Cardiac muscle cell (in vitro differentiated cells and primary cell): ENCODE measurements at places on chromosomes 5 and 9.

GRCh38 chr5:579211-579610, 32.9 kb upstream of the CEP72 start:
- DNase-seq: no peak
- no peaks in the 10 kb centered on the region for H3K4me1 ChIP-seq
- no peaks in the 10 kb centered on the region for H3K36me3 ChIP-seq
- H3K4me3 ChIP-seq: no peak overlapping the region
- H3K27ac ChIP-seq: no peak overlapping the region

DNA sequence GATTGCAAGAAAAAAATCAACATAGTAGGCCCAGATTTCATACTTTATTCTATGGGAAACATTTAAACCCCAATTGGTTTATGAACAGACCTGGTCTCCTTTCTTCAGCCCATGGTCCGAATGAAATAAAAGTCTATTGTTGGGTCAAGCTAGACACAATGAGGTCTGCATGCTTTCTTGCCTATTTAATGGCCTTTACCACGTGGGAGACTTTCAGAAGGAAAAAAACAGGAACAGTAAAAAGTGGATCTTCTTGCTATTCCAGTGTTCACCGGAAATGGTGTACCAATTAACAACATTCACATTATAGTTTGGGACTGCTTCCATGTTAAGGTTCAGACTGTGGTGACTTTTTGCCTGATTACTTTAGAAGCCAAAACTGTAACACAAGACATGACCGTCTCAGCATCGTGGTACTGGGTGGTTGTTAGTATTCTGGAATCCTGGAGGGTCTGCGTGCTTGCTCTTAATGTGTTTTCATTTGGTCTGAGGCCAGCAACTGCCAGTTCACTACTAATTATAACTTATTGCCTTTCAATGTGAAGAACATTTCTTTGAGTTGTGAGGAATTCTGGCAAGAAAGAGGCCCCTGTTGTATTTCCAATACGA, 85.4 kb upstream of the PRRC1 start:
- no peaks in the 10 kb centered on the region for H3K36me3 ChIP-seq
- no peak overlapping the region for H3K27ac ChIP-seq
- no peaks in the 10 kb centered on the region for H3K27me3 ChIP-seq
- H3K4me1 ChIP-seq: peaks cover 27% of the 10 kb centered on the region
- no peak overlapping the region for H3K4me3 ChIP-seq

DNA sequence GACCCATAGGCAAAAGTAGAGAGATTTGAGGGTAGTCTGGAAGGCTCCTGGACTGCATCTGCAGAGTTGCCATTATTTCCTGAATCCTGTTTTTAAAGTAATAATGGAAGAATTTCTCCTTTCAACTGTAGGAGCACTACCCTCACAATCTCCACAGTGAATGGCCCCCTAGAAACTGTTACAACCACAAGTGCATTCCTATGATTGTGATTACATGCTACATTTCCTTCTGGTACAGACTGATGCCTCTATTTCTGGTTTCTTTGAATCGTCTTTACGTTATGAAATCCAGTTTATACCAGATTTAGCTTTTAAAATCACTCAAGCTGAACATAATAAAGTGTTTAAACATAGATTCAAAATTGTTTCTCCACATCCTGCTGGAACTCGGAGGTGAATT, 49.4 kb downstream of the FRMPD1 start:
- H3K27ac ChIP-seq: no peak overlapping the region
- H3K36me3 ChIP-seq: no peaks in the 10 kb centered on the region
- DNase-seq: no peak
- no peak overlapping the region for H3K4me3 ChIP-seq

DNA sequence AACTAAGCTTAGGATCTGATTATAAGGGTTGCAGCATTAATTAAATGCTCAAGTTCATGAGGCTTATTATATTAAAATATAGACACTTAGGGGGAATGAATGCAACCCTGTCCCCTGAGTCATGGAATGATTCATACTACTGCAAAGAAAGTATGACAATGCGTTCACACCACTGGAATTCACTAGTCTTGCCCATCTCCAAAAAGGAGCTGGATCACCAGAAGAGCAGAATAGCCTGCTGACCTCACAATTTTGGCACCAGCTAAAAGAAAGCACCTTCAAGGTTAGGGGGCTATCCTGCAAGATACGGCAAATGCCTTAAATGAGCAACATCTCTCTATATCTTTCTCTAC, 32.0 kb upstream of the TMED7 start:
- no peak overlapping the region for H3K27ac ChIP-seq
- no peak for DNase-seq
- no peaks in the 10 kb centered on the region for H3K36me3 ChIP-seq
- no peak overlapping the region for H3K4me3 ChIP-seq
- H3K4me1 ChIP-seq: no peaks in the 10 kb centered on the region
- H3K27me3 ChIP-seq: no peaks in the 10 kb centered on the region

DNA sequence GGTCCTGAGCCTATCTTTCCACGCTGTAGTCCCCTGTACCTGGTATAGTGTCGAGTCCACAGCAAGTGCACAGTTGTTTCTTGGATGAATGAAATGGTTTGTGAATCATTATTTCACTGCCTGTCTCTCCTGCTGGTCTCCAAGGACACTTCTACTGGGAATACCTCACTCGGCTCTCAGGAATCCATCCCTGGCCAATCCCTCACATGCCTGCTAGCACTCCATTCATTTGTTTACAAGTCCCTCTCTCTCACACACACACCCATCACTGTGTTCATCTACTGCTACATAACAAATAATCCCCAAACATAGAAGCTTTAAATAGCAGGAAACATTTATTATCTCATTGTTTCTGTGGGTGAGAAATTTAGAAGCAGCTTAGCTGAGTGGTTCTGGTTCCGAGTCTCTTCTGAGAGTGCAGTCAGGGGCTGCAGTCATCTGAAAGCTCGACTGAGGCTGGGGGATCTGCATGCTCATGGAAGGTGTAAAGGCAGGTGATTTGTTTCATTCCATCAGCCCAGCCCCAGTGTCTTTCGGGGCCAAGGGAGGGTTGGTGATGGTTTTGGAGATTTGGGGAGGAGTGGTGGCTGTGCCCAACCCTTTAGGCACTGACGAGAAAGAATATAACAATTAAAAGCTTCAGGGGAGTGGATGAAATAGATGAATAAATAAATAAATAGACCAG, 132.7 kb upstream of the IER5L start:
- no peaks in the 10 kb centered on the region for H3K4me1 ChIP-seq
- no peaks in the 10 kb centered on the region for H3K27me3 ChIP-seq
- H3K4me3 ChIP-seq: no peak overlapping the region
- no peak overlapping the region for H3K27ac ChIP-seq
- no peaks in the 10 kb centered on the region for H3K36me3 ChIP-seq
- DNase-seq: no peak

GRCh38 chr9:4143936-4144717, 155.7 kb downstream of the GLIS3 start:
- H3K27ac ChIP-seq: no peak overlapping the region
- no peak overlapping the region for H3K4me3 ChIP-seq
- no peaks in the 10 kb centered on the region for H3K36me3 ChIP-seq

DNA sequence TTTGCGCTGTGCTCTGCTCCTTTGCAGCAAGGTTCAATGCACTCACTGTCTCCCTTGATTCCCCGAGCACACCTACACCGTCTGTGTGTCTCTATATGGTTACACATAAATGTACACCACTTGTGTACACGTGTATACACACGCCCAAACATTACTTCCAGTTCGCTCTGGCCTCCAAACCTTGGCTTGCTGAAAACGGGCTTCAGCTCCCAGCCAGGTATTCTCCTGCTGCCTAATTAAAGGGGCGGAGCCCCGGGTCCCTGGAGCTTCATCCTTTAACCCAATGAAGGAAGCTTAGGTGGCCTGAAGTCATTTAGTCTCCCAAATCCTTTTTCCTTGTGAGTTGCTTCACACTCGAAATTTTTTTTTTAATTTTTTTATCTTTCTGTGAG, 4.6 kb downstream of the ISL1 start:
- peak; percentile 2 for DNase-seq
- no peaks in the 10 kb centered on the region for H3K36me3 ChIP-seq
- H3K27ac ChIP-seq: no peak overlapping the region
- peaks cover 51% of the 10 kb centered on the region for H3K4me1 ChIP-seq
